Activated naive CD8-positive, alpha-beta T cell treated with anti-CD3 and anti-CD28 coated beads for 36 hours (primary cell): ENCODE measurements at places on chromosomes 1 and 21.

GRCh38 chr1:27809883-27810282 is 20.7 kb upstream of the PPP1R8 start:
- DNase-seq, result no peak

DNA sequence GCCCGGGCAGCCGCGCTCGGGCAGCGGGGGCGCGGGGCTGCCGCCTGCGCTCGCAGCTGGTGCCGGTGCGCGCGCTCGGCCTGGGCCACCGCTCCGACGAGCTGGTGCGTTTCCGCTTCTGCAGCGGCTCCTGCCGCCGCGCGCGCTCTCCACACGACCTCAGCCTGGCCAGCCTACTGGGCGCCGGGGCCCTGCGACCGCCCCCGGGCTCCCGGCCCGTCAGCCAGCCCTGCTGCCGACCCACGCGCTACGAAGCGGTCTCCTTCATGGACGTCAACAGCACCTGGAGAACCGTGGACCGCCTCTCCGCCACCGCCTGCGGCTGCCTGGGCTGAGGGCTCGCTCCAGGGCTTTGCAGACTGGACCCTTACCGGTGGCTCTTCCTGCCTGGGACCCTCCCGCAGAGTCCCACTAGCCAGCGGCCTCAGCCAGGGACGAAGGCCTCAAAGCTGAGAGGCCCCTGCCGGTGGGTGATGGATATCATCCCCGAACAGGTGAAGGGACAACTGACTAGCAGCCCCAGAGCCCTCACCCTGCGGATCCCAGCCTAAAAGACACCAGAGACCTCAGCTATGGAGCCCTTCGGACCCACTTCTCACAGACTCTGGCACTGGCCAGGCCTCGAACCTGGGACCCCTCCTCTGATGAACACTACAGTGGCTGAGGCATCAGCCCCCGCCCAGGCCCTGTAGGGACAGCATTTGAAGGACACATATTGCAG is 3.0 kb downstream of the ARTN start:
- peak; percentile 49 for DNase-seq

- no peak for DNase-seq
These were observed 1.9 kb downstream of the OR6Y1 start for GRCh38 chr1:158552296-158552695.

DNA sequence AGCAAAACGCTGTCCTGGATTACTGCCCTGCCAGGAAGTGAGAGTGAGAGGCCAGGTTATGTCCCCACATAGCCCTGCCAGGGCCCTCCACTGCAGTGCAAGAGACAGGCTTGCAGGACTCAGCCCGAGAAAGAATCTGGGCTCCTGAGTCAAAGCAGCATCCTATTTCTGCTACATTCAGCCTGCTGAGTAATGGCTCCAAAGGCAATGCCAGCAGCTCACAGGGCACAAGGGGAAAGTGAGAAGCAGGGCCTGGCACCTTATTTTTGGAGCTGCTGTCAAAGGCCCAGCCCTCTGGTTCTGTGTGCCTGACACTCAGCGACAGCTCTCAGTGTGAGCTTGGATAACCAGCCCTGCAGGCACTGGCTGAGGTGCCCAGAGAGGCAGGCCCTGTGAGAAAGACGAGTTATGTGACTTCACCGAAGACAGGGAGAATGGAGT is 83.9 kb downstream of the DTL start:
- DNase-seq, result no peak

DNA sequence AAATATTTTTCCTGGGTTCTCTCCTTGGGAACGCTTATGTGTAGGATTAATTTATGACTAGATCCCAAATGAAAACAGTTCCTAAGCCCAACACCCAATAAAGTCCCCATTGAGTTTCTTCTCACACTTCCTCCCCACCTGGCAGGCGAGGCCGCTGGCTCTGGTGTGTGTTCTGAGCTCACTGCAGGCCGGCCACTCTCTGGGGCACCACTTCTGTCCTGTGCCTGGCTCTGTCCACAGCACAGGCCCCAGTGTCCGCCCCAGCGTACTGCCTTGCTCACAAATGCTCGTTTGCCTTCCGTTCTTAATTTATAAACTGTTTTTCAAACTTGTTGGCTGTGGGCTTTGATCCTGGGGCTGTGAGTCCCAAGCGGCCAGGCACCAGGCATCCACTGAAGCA is 90.6 kb downstream of the TLR5 start:
- no peak for DNase-seq
